ENCODE measurements at places on chromosomes 2 and 18.
A peak's percentile ranks its signal among the peaks of the same experiment; 100 is the strongest.

DNA sequence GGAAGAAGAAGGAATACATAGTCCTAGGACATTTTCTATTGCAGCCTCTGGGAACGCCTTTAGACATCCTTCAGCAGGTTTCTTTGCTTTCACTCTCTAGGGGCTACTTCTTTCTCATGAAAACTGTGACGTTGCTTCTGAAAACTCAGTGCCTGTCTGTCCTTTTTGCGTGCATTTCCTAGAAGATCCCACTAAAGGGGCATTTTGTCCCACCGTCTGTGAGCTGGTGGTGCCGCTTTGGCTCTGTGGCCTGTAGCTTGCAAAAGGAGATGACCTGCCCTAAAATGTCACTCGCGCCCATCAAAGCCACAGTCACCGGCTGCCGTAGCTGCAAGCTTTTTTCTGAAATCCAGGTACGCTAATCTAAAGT, 579 bp downstream of the STAT4 start:
- DNase-seq, result peak; percentile 11

DNA sequence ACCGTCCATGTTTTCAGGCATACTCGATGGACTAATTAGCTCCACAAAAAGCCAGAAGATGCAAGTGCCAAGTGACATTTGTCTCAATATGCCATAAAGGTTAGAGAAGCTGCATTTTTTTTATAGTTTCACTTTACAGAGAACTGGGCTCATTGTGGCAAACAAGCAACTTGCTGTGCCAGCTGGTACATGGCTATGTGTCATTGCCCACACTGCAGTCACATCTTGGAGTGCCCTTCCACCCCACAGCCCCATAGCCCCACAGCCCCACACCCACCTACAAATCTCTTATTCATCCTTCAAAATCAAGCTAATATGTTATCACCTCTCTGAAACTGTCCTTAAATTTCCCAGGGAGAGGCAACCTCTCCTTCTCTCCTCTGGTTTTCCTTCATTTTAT, 451.9 kb downstream of the ARHGAP15 start:
- no peak for DNase-seq

DNA sequence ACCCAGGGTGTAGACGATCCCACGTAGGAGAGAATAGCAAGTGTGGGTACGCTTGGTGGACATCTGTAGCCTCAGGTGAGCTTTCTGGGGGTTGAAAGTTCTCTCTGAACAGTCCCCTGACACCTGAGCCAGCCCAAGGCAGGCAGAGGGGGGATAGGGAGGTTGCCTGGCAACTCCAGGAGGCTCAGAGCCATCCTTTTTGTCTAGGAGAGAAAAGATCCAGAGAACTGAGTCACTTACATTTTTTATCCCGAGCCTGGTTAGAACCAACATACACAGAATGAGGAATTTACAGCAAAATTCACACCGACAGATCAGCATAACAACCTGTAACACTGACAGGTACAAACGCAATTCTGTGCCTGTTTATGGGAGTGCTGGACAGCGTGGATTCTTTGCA, 113.2 kb downstream of the SH3BP4 start:
- no peak for DNase-seq

- DNase-seq, result no peak
Observed at GRCh38 chr2:204971206-204971907, 426.1 kb downstream of the PARD3B start.

DNA sequence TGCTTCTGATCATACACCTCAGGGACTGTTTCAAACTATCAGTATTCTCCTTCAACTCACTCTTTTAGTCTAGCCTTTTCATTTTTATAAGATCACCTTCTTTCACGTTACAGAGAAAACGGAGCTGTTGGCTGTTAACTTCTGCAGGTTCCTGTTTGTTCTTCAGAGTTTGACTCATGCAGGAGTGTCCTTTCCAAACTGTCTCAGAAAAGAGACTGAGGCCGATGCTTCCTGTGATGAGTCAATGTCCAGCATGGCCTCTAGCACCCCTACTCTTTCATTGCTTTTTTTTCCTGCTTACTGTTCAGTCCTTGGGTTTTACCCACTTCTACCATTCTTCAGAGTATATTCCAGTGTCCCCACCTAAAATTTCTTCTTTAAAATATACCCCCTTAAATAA, 240.8 kb upstream of the RGPD4 start:
- no peak for DNase-seq

- DNase-seq, result peak; percentile 38
Observed at GRCh38 chr2:233422050-233422639, 67.9 kb downstream of the DGKD start.

DNA sequence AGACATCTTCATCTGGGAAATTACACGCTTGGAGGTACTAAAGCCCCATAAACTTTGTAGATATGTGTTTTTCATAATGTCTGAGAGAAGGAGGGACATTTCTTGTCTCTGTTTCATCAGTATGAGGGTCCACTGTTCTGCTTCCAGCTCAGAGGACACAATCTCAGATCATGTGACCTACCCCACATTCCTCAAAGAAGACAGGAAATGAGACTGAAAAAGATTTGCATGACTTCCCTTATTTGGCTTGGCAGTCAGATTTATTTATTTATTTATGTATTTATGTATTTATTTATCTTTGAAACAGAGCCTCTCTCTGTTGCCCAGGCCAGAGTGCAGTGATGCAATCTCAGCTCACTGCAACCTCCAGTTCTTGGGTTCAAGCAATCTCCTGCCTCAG, 463.7 kb upstream of the RGPD4 start:
- DNase-seq, result no peak

DNA sequence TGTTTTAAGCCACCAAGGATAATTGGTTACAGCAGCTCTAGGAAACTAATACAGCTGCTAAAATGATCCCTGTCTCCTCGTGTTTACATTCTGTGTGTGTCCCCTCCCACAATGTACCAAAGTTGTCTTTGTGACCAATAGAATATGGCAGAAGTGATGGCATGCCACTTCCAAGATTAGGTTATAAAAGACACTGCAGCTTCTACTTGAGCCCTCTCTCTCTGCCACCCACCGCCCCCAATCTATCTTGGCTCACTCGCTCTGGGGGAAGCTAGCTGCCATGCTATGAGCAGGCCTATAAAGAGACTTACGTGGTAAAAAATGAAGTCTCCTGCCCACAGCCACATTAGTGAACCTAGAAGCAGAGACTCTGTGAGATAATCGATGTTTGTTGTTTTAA, 3.5 kb upstream of the IL1F10 start:
- no peak for DNase-seq

- no peak for DNase-seq
Observed at GRCh38 chr18:79989195-79989497, 783 bp upstream of the TXNL4A start.

GRCh38 chr18:32237049-32237448, 47.2 kb downstream of the MEP1B start:
- no peak for DNase-seq

DNA sequence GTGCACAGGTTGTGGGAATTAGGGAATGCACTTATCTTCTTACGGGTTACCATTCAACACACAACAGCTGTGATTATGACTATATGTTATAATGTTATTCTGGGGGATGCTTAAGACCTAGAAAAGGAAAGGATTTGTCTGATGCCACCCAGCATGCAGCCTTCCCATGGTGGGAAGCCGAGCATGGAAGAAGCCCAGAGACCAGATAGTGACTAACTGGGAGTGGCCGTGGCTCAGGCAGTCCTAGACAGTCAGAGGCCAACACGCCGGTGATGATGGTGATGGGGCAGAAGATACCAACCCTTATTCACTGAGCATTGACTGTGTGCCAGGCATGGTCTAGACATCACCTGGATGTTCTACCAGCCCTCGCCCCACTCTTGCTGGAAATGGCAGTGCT, 35.9 kb downstream of the CYRIA start:
- no peak for DNase-seq

GRCh38 chr2:10894264-10894935, 17.3 kb upstream of the KCNF1 start:
- no peak for DNase-seq

DNA sequence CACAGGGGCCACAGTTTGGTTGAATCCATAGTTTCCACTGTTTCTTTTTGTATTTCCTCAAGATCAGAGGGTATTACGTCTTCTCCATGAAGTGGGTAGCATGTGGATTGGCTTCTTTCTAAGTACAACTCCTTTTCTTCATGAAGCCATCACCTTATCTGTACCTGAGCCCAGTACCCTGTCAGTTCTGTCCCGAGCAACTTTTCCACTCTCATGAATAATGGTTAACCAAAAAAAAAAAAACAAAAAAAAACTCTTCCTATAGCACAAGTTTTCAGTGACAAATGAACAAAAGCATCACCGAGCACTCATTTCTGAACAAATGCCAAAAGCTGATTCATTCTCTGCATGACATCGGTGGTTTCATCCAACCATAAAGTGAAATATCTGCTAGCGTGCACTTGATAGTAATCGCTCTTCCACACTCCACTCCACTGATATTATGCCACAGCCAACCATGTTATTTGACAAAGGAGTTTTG, 53.0 kb upstream of the CCDC150 start:
- no peak for DNase-seq

DNA sequence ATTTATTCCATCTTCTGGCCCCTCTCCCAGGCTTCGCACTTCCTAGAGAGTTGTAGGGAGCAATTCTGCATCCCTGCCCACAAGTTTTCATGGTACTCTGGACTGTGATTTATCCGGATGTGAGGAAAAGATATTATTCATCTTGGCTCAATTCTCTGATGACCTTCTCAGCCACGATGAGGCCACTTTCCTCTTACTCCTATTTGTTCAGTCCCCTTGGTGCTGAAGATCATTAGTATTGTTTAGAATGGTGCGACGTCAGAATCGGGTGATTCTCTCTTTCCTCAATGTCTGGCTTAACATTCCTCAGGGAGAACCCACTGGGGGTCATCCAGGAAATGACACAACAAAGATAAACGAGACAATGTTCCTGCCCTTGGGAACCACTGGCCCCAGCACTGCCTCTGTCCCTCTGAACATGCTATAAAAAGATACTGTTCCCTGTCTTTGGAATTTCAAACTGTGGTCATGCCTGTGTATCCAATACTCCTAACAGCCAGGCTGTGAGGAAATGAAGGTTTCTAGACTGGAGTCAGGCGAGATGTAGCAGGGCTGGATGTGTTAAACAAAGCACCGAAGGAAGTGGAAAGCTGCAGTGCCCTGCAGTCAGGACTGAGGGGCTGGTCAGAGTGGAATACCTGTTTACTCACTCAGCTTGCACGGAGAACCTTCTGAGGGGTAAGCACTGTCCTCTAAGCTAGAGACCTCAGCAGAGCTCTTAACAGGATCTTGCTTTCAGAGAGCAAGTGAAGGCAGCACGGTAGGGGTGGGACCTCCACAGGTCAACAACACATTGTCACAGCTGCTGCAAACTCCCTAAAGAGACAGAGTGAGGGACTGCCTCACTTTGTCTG, 12.9 kb upstream of the GLI2 start:
- DNase-seq, result no peak

- no peak for DNase-seq
Observed at GRCh38 chr2:84297155-84297554, 161.9 kb downstream of the SUCLG1 start.

- DNase-seq, result no peak
Observed at GRCh38 chr2:120344976-120345581, 857 bp upstream of the INHBB start.
